ENCODE measurements at places on chromosomes 3 and 15.

DNA sequence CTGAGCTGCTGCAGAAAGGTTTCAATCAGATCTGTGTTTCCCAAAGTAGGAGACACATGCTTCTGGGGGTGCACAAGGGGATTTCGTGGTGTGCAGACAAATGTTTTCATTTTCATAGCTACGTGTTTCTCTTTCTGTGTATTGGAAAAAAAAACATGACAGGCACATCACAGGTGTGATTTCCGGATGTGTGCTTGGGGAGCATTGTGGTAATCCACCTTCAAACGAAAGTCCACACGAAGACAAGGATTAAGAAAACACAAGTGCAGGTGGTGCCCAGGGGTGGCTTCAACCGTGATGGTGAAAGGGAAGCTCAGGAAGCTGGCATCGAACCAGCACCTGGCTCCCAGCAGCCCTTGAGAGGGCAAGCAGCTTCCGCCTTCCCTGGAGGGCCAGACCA, 164.6 kb upstream of the LINGO1 start:
- no peak for DNase-seq

GRCh38 chr15:61050844-61051568, 178.1 kb downstream of the RORA start:
- peak; percentile 16 for DNase-seq

- peak; percentile 83 for DNase-seq
These were observed 121.5 kb downstream of the PTPRG start for GRCh38 chr3:61682671-61683548.

- peak; percentile 34 for DNase-seq
These were observed 7.0 kb upstream of the TM4SF18 start for GRCh38 chr3:149340310-149340933.

GRCh38 chr15:49331951-49332350, 91.1 kb upstream of the FGF7 start:
- DNase-seq = peak; percentile 5

DNA sequence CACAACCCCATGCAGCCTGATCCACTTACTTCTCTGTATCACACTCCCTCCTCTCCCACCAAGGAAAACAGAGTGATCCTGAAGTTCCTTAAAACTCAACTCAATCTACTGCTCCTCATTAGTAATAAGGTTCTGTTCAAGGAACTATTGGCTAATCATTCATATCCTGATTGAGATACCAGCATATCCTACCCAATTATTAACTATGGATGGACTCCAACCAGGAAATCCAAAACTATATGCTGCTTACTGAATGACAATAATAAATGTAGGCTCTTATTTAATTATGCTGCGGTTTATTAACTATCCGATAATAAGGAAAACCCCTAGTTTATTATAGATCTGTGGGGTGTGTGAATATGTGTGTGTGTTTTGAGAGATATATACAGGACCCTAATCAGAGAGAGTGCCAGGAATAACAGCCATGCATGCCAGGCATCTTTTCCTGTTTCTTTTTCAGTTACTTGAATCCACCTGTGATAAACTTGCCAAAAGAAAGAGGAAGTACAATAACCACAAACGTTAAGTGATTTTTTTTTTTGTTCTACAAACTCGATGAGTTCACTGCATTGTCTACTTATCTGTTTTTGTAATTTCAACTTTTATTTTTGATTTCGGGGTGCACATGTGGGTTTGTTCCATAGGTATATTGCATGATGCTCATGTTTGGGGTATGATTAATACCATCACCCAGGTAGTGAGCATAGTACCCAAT, 1031.7 kb upstream of the CFAP20DC start:
- DNase-seq = no peak

DNA sequence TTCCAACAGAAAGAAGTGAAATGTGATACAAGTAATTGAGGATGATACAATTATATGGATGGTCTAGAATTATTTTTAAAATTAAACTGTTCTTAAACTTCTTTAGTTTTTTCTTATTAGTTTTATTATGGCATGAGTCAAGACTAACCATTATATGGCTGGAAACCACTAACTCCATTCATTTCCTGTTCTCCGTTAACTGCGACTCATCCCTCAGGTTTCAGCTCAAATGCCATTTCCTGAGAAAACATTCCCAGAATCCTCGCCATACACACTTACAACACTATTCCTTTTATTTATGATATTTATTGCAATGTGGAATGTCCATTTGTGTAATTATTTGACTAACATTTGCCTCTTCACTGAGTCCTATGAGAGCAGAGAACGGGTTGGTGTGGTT, 394.1 kb downstream of the SOX2 start:
- DNase-seq = peak; percentile 45

DNA sequence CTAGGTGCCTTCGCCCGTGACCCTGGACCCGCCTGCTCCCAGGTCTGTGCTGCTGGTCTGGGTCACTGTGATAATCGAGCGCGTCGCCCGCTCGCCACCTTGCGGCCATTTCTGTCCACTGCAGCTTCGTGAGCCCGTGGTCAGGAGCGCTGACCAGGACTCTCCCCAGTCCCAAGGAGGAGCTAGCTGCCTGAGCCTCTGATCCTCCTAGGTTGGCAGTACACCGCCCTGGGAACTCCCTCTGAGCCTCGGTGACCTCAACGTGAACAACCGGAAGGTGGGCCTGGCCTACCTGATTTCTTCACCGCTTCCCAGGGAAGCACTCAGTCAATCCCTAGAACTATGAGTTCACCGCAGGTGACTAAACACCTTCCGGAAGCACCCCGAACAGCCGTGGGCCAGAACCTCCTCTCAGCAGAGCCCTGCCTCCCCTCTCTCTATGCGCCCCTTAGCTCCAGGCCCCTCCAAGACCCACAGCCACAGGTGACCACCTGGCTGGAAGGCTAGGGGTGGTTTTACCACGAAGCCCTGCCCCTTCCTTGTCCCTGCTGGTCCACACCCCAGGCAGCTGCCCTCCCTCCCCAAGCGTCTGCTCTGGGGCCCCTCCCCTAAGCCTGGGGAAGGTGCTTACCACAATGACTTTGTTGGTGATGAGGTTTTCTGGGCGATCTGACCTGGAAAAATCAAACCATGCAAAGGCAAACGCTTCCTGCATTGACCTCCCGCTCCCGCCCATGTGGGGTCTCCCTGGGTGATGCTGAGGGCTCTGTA, 9.7 kb downstream of the PLA2G4D start:
- peak; percentile 99 for DNase-seq

GRCh38 chr3:175704366-175705055, 845.4 kb downstream of the NAALADL2 start:
- DNase-seq = peak; percentile 2

- DNase-seq = no peak
These were observed 131.6 kb downstream of the C3orf70 start for GRCh38 chr3:185021256-185021655.

DNA sequence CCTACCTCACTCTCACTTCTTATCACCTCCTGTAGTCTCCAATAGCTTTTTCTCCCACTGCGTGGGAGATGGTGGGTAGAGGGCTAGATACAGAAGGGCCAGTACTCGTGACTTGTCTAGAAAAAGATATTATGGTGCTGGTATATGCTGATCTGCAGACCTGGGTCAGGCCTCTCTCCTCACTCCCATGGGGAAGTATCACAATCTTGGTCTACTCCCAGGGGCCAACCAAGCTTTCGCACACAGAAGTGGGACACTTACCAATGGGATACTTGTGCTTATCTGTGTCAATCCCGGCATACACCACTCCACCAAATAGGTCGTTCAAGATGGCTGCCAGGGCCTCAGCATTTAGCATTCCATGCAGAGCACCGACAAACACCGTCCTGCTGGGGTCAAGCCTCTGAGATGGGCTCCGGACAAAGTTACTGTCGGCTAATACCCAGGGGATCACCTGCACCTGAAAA, 9.0 kb upstream of the RPS17 start:
- no peak for DNase-seq

DNA sequence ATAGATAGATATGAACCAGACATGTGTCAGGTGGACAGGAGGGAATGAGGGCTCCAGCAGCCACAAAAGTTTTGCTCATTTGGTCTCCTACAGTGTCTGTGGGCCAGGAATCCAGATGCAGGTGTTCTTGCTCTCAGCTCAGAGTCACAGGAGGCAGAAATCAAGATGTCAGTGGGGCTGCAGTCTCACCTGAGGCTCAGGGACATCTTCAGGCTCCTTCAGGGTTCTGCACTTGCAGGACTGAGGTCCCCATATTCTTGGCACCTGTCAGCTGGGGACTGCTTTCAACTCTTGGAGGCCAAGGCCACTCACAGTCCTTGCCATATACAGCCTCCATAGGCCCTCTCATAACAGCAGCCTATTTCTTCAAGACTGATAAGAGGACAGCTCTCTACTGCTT, 57.3 kb downstream of the PGPEP1L start:
- no peak for DNase-seq

GRCh38 chr3:143951351-143951971, 20.2 kb upstream of the DIPK2A start:
- DNase-seq = peak; percentile 59

DNA sequence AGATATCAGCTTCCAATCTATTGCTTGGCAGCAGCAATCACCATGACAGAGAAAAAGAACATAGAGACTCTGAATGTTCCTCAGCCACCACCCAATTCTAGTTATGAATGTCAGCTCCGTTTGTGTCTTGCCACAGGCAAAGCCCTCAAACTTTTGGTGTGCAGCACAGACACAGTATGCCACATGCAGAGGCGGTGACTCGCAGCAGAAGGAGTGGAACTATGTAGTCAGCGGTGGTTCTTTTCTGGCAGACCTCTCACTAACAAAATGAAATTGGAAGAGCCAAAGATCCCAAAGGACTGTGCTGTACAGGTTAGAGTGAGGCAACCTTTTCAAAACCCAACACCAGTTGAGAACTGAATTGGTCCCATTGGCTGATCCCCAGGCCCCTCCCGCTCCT, 220.9 kb downstream of the SLC9A9 start:
- DNase-seq = peak; percentile 29

DNA sequence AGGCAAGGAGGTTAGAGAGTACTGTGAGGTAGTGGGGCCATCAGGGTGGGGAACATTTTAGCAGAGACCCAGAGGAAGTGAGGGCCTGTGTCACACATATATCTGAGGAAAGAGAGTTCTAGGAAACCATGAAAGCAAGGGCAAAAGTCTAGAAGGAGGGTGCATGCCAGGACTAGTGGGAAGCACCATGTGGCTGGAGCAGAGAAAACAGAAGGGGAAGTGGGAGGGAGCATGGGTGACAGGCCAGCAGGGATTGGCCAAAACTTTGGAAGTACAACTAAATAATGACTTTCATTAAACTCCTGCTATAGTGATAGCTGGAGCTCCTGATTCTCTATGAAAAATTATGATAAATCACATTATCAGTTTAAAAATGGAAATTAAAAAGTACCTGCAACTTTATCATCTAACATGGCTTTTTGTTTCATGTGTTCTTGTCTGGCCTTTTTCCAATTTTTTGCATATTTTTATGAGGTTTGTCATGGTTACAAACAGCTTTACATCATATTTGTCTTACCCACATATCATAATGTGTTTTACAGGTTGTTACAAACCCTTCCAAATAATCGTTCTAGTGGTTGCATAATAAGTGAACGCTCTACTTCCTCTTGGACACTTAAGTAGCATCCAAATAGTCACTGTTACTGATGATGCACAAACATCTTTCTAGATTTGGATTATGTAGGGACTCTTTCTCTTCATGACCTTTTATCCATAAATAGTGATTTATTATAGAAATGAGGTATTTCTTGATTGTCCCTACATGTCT, 168.3 kb downstream of the NEK10 start:
- DNase-seq = no peak

GRCh38 chr3:149180057-149180573, 41.5 kb downstream of the CP start:
- peak; percentile 97 for DNase-seq

GRCh38 chr3:30644615-30645014, 38.2 kb downstream of the TGFBR2 start:
- DNase-seq = peak; percentile 60

GRCh38 chr3:197807969-197808587, 17.0 kb downstream of the LRCH3 start:
- no peak for DNase-seq

GRCh38 chr15:79539401-79539800, 107.3 kb downstream of the MINAR1 start:
- peak; percentile 46 for DNase-seq

DNA sequence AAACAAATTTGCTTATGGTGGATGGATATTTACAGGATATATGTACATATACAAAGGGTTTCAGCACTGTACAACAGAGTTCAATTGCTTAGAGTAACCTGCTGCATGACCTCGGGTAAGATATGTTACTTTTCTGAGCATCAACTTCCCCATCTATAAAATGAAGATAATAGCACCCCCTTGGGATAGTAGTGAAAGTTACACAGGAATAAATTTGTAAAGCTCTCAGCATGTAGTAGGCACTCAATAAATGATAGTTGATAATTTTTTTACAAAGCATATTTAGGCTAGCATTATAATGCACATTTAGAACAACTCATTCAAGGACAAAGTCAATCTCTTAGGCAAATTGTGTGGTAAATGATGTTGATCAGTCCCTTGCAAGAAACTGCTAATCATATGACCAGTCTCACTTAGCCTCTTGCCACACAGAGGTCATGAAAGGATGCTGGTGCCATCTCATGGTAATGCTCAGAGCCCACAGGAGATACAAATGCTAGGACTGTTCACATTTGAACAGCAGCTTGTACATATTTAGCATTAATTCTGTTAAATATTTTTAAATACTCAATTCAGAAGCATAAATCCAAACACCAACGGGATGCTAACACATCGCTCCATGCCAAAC, 123.9 kb downstream of the MAGI1 start:
- no peak for DNase-seq

Data from epithelial cell of esophagus (primary cell).